ENCODE measurements at places on chromosomes 13 and 19.

- no peak for DNase-seq
Measured at GRCh38 chr19:30093966-30094755, 152.1 kb downstream of the URI1 start.

DNA sequence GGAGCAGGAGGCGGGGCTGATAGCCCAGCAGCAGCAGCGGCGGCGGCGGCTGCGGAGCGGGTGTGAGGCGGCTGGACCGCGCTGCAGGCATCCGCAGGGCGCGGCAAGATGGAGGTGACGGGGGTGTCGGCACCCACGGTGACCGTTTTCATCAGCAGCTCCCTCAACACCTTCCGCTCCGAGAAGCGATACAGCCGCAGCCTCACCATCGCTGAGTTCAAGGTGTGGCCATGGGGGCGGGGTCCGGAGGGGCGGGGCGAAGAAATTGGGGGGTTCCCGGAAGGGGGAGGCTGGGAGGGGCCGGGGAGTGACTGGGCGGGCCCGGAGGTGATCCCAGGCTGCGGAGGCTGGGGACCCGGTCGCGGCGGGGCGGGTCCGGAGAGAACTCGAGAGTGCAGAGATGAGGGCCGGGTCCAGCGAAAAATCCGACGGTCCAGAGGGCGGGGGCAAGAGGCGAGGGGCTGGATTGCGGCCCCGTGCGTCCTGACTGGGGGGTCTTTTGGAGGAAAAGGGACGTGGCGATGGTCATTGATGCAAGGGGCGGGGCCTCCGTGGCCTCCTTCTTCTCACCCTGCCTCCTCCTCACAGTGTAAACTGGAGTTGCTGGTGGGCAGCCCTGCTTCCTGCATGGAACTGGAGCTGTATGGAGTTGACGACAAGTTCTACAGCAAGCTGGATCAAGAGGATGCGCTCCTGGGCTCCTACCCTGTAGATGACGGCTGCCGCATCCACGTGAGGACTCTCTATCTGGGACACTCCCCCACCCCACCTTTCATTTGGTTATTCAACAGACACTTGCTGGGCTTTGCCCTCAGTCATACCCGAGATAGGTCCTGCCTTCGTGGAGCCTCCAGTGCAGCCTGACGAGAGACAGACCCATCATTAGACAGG, at the start of gene TBCB:
Gene TBCB, plus strand, starts transcription at position 16 of the 891 bp plus-strand sequence. Its CDS starts 93 bp downstream, at position 109.
- peak; percentile 38 for DNase-seq

GRCh38 chr19:43797118-43797517, 5.1 kb downstream of the LYPD5 start:
- DNase-seq: no peak

DNA sequence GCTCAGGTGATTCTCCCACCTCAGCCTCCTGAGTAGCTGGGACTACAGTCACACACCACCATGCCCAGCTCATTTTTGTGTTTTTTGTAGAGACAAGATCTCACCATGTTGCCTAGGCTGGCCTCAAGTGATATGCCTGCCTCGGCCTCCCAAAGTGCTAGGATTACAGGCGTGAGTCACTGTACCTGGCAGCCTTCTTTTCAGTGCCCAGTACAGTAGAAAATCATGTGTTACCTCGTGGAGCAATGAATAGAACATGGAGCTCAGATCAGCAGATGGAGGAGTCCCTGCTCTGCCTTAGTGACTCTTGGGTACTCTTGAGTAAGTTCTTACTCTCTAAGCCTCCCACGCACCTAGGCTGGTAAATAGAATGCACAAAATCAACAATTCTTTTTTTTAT, 44.7 kb downstream of the THSD1 start:
- no peak for DNase-seq

- no peak for DNase-seq
Measured at GRCh38 chr19:31419871-31420445, 70.7 kb upstream of the TSHZ3 start.

DNA sequence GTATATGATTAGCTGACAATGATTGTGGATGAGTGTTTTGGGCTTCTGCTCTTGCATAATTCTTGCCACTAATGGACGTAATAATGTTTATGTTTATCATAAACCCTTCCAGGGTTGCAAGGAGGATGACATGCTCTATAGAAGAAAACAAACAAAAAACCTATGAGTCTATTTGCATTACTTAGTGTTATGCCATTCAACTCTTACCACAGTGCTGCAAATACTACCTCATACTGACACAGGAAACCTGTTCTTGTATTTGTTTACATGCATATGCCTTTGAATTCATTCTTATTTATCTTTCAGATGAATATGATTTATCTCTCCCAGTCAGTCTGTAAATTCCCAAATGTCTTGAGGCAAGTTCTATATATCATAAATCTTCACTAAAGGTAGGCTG, 39.6 kb upstream of the FREM2 start:
- DNase-seq: no peak

- peak; percentile 99 for DNase-seq
Measured at GRCh38 chr19:39412100-39412866, at the start of gene PLEKHG2. PLEKHG2 (plus strand) TSS chr19:39412669; CDS start chr19:39414087, 1,418 bp downstream.

DNA sequence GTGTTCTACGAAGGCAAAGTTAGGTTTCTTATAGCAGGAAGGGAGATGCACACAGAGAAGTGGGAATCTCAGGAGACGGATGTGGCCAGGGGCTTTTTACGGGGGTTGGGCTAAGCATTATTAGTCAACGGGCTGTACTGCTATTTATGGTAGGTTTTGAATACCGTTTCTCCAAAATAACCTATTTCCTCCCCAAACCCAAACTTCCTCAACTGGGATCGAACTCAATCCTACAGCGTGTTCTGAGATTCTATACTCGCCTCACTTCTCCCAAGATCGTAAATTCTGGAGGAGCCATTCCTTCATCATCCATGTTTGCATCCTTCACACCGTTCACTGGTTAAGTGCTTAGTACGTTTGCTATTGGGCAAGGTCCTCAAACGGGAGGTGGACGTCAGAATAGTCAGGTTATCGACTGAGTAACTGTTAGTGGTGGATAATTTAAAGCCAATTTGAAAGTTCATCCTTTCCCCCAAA, 1.2 kb upstream of the TRIM13 start:
- DNase-seq: peak; percentile 59

DNA sequence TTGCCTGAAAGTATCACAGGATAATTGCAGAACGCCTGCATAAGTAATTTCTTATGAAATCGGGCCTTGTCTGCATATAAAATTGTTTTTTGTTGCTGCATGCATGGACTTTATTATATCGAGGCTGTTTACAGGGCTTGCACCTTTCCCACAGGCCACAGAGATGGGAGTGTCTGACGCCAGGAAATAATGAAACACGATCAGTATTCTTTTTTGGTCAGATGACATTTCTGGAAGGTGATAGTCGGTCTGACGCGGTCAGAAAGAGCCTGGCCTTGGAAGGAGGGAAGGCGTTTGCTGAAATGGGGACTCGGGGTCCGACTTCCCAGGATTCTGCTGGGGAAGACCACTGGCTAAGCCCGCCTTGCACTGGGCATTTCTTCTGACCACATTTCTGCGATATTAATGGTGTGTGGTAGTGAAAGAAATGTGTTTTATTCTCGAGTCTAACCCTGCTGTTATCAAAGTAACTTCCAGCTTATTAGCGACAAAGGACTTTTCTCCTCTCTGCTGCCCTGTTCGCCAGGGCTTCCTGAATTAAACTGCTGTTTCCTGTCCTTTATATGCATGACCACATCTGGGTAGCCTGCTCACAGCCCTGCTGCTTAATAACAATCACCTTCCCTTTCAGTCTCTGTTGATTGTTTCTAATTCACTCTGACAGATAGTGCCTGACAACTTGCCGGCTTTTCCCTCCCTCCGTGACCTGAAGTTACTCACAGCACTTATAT, 11.6 kb upstream of the ZNF536 start:
- no peak for DNase-seq

DNA sequence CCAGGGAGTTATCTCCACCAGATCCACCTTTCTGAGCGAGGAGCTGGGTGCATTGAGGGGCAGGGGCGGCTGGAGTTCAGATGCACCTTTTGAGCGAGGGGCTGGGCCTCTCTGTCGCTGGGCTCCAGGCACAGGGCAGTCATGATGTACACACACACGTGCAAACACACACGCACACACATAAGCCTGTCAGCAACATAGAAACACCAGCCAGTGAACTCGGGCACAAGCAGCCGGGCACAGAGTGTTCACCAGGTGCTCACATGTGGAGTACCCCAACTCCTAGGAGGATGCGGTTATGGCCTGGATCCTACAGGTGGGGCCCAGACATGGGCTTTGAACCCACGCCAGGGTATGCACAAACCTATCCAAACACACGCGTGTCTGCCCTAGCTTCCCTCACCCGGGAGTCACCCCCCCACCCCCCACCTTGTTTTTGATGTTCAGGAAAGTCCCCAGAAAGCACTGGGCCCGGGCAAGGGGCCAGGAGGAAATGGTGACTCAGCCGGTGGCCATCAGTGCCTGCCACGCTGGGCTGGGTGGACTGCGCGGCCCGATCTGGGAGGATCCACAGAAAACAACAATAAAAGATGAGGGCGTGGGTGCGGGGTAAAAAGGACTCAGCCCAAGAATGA, 13.3 kb downstream of the ARRDC2 start:
- DNase-seq: peak; percentile 95

DNA sequence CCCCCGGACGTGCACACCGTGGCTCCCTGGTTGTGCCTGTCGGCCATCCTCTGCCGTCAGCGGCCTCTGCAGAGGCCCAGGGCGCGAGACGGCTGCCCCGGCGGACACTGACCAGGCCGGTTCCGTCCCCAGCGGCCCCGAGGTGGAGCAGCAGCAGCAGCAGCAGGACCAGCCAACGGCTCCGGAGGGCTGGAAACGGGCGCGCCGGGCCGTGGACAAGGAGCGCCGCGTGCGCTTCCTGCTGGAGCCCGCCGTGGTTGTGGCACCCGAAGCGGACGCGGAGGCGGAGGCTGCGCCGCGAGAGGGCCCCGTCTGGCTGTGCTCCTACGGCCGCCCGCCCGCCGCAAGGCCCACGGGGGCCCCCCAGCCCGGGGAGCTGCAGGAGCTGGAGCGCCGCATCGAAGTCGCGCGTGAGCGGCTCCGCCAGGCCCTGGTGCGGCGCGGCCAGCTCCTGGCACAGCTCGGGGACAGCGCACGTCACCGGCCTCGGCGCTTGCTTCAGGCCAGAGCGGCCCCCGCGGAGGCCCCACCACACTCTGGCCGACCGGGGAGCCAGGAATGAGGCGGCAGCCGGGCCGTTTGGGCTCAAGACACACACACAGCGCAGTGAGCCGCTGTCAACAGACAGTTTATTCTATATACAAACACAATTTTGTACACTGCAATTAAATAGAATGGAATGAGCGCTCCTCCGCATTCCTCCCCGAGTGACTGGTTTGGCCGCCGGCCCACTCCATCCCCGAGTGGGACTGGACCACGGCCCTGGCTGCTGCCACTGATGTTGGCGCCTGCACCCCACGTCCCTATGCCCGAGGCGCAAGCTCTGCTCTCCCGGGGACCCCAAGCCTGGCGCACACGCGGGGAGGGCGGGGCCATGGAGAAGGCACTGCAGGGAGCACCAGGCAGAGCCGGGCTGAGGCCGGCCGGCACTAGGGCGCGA, 9.1 kb downstream of the GRIN3B start:
- no peak for DNase-seq

DNA sequence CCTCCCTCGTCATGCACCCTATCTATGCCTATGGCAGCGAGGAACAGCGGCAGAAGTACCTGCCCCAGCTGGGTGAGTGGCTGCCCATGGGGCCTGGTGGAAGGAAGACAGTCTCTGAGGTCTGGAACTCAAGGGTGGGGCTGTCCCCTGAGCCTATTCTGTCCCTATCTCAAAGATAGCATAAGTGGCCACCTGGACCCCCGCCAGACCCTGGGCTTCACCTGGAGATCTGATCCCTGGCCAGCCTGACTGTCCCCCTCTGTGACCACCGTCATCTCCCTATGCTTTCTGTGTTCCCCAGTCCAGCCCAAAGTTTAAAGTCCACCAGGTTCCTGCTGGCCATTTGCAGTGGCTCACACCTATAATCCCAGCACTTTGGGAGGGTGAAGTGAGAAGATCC, 2.6 kb downstream of the GCDH start:
- DNase-seq: no peak

- DNase-seq: no peak
Measured at GRCh38 chr13:25874907-25875306, 176.9 kb downstream of the SHISA2 start.

DNA sequence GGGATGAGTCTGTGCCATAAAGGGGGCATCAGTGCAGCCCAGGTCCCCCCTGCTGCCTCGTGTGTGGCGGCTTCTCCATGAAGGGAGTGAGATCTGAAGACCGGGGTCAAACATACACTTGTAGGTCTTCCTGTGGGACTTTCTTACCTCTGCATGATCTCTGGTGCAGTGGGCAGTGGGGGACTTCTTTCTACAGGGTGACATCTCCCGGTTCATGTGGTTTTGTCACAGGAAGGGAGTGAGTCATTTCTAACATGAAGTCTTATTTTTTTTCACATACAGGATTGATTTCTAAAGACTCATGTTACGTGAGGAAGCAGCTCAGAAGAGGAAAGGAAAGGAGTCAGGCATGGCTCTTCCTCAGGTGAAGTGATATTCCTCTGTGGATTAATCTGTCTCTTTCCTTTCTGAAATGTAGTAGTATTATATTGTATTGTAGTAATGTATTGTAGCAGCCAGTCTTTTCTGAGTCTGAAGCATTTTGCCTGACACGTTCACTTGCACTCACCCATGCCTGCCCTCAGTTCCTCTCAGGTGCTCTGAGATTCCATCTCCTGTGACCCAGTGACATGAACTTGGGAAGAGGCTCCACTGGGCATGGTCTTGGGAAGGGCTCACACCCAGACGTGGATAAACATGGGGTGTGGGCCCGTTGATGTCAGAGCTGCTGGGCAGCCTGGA, 15.7 kb downstream of the ZNF808 start:
- DNase-seq: peak; percentile 39

DNA sequence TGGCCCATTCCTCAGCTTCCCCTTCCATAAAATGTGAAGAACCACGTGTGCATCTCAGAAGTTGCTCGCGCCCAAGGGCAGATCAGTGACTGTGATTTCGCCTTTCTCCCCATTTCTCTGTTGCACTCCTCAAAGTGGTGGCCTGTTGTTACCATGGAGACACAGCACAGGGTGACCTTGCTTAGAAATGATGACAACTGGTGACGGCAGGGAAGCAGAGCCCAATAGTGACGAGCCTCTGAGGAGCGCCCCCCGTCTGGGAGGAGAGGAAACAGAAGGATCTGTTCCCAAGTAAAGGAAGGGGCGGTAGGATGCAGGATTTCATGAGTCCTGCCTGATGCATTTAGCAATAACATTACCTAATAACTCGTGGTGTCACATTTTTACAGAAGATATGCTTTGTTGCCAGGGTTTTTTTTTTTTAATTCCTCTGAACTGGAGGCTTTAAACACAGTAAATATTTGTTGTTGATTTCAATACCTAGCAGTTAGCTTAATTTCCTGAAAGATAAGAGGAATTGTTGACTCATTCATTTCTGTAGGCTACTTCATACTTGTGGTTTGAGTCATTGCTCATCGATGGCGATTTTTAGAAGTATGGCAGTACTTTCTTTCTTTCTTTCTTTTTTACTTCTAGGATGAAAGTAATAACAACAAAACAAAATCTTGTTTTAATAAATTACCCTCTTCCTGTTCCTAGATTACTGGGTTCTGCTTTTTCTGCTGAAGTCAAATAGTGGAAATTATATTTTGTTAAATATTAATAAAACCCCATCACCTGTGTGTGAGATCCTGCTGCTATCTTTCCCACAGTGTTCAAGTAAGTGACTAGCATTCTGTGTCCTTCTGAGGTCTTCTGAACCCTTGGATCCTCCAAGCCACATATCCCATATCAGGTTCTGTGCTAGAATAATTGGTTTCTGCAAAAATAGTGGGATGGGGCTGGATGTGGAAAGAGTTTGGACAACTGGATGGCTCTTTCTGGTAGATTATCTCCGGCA, 36.0 kb downstream of the MBNL2 start:
- DNase-seq: peak; percentile 95

All from iris pigment epithelial cell (primary cell).